Brain microvascular endothelial cell (primary cell): ENCODE measurements at places on chromosomes 6 and 20.

DNA sequence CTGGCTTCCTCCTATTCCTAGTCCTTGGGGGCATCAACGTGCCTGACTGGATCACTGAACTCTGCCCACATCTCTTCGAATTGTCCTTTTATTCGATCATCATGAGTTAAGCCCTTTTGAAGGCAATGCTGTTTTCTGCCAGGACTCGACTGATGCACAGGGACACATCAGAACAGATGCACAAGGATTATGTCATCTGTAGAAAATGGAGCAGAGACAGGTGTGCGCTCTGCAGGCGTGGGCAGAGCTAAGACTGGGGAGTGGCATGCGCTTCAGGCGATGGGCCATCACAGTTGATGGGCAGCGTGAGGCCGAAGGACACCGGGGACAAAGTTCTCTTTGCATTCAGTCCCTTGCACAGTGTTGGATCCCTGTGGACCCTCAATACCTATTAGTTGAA lies 13.1 kb downstream of the GABRR1 start:
- no peak for DNase-seq

GRCh38 chr20:49699200-49699992 lies 14.3 kb downstream of the B4GALT5 start:
- peak; percentile 75 for DNase-seq

GRCh38 chr20:52226370-52226769 lies 34.8 kb upstream of the ZFP64 start:
- DNase-seq, result no peak

GRCh38 chr6:47162231-47162630 lies 120.1 kb upstream of the ADGRF1 start:
- no peak for DNase-seq

GRCh38 chr20:23331450-23332350 lies 18.9 kb upstream of the NXT1 start:
- peak; percentile 25 for DNase-seq

DNA sequence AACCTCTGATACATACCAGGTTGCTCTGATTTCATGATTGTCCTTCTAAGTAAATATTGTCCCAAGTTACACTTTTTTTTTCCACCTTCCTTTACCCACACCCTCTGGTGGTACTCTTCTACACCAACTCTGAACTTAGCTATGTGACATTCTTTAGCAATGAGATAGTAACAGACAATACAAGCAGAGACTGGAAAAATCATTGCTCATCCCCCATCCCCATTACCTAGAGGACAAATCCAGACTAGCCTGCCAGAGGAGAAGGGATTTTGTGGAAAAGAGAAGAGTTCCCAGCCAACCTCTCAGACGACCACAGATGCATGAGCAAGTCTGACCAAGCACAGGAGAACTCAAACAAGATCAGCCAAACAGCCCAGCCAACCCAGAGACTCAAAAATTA lies 32.8 kb upstream of the TFAP2B start:
- DNase-seq, result no peak

GRCh38 chr6:75273009-75273408 lies 11.6 kb downstream of the TMEM30A start:
- DNase-seq, result no peak

DNA sequence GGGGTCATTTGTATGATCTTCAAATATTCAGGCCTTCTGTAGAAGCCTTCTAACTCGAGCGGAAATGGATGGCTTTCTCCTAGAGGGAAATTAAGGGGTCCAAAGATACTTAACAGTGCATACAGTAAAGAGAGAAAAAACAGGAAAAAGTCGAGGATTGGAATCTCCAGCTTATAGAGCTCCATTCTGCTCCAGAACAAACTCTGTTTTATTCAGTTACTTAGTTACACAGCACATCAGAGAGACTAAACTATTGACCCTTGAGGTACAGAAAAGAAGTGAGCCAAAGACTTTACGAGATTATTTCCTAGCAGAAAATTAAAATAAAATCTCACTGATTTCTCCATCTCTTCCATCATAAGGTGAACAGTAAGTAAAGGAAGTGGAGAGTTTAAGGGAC lies 43.8 kb upstream of the DSE start:
- no peak for DNase-seq

DNA sequence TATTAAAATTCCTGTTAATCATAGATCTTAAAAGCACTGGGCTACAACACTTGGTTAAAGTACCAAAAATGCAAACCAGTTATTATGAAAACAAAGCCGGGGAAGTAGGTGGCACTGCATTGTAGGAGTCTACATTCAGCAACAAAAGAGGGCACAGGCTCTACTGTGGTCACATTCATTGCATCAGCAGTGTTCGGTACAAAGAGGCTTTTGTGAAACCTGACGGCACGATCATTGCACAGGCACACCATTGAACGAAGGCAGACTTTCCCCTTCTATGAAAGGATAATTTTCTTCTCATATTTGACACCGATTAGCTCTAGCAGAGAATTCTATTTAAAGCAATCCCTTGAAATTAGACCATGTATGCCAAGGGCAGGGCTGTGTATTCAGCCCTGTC lies 44.6 kb upstream of the AGPAT4 start:
- DNase-seq, result no peak

DNA sequence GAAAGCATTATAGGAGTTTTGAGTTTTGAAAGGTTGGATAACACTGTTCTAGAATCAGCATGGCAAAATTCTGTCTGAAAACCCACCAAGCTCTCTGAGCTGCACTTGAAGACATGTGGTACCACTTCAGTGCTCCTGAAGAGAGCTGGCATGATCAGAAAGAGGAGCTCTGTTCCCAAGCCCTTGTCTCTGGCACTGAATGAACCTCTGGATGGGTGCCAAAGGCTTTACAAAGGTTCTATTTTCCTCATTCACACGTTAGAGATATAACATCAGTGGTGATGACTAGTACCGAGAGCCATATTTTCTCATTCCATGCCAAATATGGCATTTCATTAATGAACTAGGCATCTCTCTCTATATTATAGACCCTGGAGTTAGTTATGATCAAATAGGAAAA lies 301.8 kb upstream of the ID4 start:
- DNase-seq, result no peak

GRCh38 chr6:118750143-118750542 lies 98.8 kb upstream of the CEP85L start:
- DNase-seq, result peak; percentile 65

DNA sequence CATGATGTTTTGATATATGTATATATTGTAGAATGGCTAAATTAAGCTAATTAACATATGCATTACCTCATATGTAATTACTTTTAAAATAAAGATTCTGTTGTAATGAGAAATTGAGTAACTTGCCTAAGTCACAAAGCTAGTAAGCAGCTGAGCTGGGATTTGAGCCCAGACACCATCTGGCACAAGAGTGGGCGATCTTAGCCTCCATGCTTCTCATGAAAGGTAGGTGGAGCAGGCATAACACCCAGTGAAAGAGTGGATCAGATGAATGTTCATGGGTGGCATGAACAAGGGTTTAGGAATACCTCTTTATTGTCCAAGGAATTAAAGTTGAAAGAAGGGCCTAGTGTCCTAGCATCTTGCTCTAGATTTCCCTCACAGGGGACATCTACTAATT lies 365.4 kb downstream of the TFAP2B start:
- no peak for DNase-seq

DNA sequence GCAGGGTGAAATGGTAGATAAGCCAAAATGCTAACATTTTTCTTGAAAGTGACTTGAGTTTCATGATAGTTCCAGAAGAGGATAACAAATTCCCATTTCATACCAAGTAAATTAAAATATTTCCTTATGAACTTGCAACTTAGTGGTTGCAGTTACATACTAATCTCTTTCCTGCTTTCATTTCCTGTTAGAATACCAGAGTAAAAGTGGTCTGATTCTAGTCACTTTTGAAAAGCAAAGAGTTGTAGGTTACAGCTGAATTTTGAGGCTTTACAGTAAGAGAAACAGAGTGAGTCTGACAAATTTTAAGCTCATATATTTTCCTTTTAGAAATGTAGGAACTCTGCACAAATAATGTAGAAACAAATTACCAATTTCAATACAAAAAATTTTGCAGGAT lies 117.4 kb downstream of the ZFAND3 start:
- DNase-seq, result no peak

GRCh38 chr6:118467181-118467580 lies 80.9 kb upstream of the PLN start:
- no peak for DNase-seq

GRCh38 chr20:34215711-34216381 lies 25.4 kb upstream of the ASIP start:
- peak; percentile 51 for DNase-seq

GRCh38 chr6:28281288-28282064 lies at the start of gene PGBD1:
PGBD1 (plus strand) TSS chr6:28281572; CDS start chr6:28283814, 2,242 bp downstream.
- peak; percentile 46 for DNase-seq

- no peak for DNase-seq
Observed at GRCh38 chr20:41406353-41406752, 39.7 kb upstream of the EMILIN3 start.

DNA sequence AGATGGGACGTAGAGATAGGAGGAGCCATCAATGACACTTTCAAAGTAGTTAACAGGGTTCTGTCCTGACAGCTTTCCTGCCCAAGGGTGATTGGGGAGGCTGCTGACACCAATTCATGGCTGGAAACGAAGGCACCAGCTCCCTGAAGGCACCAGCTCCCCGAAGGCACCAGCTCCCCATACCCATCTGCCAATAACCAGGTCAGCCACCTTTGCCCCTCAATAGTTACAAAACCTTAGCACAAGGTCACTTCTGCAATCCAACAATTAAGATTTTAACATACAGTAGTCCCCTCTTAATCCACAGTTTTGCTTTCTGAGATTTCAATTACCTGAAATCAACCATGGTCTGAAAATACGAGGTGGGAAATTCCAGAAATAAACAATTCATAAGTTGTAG lies 51.7 kb downstream of the ELOVL5 start:
- DNase-seq, result no peak

DNA sequence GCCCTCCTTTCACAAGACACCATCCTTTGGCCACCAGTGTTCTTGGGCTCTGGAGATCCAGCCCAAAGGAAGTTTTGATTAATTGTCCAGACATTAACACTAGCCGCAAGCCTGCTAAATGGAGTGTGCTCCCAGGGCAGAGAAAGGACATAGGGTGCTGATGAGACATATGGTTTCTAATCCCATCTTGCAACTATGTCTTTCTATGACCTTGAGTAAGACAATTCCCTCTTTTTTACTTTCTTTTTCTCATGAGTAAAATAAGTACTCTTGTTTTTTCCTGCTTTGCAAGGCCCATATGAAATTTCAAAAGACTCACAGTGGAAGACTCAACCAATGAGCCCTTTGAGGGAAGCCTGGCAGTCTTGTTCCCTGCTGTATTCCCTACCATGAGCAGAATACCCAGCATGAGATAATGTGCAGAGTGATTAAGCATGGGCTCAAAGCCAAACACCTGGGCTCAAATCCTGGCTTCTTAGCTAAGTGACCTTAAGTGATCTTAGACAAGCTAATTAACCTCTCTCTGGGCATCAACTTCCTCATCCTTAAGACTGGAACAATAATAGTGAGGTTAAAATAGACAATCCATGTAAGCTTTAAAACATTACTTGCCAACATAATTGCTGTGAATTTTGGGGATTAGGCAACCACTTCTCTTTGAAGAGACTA lies at the start of gene WFDC10B:
TSS of gene WFDC10B (minus strand) at position 51 of the 669 bp plus-strand sequence. CDS start 19,027 bp downstream, outside the sequence.
- DNase-seq, result no peak

DNA sequence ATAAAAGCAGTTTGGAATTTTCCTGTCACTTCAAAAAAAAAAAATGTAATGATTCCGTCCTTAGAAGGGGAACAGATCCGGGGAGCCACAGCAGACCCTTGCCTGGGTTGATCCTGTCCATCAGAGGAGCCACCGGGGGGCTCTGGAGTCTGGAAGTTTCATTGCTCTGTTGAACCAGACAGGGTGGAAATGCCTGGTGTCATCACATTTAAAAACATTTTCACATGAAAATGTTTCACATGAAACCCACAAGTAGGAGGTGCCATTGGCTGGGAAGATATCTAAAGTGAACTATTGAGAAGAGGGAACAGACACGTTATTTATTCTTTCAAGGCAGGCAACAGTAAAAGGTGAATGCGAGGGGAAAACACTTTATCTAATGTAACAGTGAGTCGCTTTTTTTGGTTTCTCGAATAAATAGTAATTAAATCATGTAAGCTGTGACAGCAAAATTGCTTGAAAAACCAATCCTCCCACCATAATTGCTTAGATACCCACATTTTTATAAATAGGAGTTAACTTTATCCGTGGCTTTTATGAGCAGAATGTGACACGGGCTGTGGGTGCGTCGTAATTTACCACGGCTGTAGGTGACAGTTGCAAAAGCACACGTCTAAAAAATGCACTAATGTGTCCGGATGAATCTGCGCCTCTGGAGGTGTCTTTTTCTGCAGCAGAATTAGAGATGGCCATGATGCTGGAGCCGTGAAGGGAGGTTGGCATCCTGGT lies 323.4 kb downstream of the TAF4 start:
- DNase-seq, result no peak

GRCh38 chr20:44402391-44403193 lies 47.1 kb downstream of the HNF4A start:
- no peak for DNase-seq

DNA sequence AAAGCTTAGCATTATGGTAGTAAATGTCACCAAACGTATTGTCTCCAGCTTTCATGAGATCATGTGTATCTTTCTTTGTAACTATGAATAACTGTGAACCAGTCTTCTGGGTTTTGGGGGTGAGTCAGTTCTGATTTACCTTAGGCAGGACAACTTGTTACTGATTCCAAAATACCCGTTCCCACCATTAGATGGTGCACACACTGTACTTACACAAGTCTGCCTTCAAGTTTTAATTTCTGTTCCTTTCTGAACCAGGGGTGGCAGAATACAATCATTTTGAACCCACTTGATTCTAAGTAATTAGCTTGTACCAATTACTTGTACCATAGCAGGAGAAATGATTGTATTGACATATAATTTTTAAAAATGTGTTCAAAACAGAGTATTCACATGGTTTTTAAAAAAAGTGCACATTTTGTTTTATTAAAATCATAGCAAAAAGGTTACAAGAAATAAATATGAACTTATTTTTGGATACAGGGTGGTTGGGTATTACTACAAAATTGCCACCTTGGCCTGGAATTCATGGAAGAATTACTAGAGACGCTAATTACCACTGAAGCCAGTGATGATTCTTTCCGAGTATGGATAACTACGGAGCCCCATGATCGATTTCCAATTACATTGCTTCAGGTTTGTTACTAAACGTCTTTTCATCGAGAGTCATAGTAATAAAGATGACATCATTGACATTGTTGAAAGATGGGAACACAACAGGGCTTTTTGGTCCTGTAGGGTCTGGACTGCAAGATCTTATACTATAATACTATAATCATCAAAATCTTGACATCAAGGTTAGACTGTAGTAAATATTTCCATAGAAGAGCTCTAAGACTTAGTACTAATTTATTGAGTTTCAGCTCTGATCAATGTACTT lies 75.2 kb upstream of the GLP1R start:
- peak; percentile 74 for DNase-seq

DNA sequence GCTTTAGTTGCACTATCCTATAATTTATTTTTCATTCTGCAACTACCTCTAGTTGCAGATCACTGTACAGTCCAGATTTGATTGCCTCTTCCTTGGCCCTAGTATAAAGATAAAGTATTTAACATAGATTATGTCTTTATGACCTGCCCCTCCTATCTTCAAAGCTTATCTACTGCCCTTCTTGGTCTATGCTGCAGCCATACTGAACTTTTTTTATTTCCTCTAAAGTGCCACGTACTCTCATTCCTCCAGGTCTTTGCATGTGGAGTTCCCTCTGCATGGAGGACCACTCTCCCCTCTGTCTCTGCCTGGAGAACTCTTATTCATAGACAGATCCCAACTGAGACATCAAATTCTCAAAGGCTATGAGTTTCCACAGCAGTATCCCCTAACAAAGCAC lies 168.0 kb downstream of the PTPRK start:
- DNase-seq, result no peak

- DNase-seq, result no peak
Observed at GRCh38 chr6:85986681-85987080, 344.0 kb upstream of the SYNCRIP start.
